Thoracic aorta (tissue), 2 donors: ENCODE measurements at places on chromosomes 11 and 22. TPM values are rescaled to one million over a fixed set of nuclear protein-coding genes. Genes with fewer than 3 reads are reported as not detected.

Gene TMPRSS4
- total RNA-seq: not detected

Gene OR51E2
- not detected for total RNA-seq

Gene FAT3
- 16.0 TPM for total RNA-seq

Gene DGCR6
- 4.9 TPM for total RNA-seq

Gene ZBTB3
- total RNA-seq: 6.2 TPM

Gene MUC5B
- not detected for total RNA-seq
